Activated naive CD8-positive, alpha-beta T cell treated with anti-CD3 and anti-CD28 coated beads for 36 hours (primary cell): ENCODE measurements at places on chromosomes 3 and 15. TPM values are rescaled to one million over a fixed set of nuclear protein-coding genes. Genes with fewer than 3 reads are reported as not detected.
A peak's percentile ranks its signal among the peaks of the same experiment; 100 is the strongest.

GRCh38 chr15:92074101-92074500 lies 220.6 kb downstream of the SLCO3A1 start:
- H3K27ac ChIP-seq = no peak overlapping the region
- no peaks in the 10 kb centered on the region for H3K36me3 ChIP-seq
- peaks cover 26% of the 10 kb centered on the region for H3K4me1 ChIP-seq
- no peak for DNase-seq
- no peak overlapping the region for H3K4me3 ChIP-seq

DNA sequence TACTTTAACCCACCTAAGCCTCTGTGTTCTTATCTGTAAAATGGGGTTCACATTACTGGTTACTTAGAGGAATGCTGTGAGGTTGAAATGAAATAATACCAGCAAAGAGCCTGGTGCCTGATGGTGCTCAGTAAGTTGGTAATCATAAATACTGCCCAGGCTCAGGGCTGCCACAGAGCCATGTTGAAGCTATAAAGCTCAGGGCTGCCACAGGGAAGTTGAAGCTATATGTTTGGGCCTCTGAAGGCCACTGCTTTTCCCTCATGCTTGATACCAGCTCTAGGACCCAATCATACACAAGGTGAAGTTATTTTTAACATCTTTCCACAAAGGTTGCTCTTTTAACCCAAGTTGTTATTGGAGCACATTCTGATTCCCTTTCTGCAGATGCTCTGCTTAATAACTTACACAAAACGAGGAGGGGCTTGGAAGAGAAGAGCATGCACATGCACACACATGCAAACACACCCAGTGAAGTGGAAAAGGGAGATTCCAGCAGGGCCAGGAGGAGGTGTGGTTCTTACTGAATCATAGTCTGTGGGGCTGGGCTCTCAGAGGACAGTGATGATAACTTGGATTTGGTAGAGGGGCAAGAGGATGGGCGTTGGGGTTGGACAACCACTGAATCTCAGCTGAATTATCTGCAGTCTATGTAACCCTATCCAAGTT lies 17.4 kb downstream of the PARP14 start:
- no peak overlapping the region for H3K4me3 ChIP-seq
- H3K27me3 ChIP-seq = no peaks in the 10 kb centered on the region
- peaks cover 14% of the 10 kb centered on the region for H3K4me1 ChIP-seq
- no peak overlapping the region for H3K27ac ChIP-seq

- no peaks in the 10 kb centered on the region for H3K27me3 ChIP-seq
- no peaks in the 10 kb centered on the region for H3K36me3 ChIP-seq
- DNase-seq = peak; percentile 67
- no peak overlapping the region for H3K4me3 ChIP-seq
- H3K27ac ChIP-seq = no peak overlapping the region
Measured at GRCh38 chr15:52208306-52208946, 17.2 kb upstream of the GNB5 start.

Gene PRR20G
- not detected for total RNA-seq

Gene SCN11A
- 0.12 TPM for total RNA-seq
